ENCODE measurements at places on chromosomes 1 and 21.

- peak overlapping the region; percentile 94 for H3K27ac ChIP-seq
- H3K36me3 ChIP-seq, result no peaks in the 10 kb centered on the region
- peak; percentile 90 for DNase-seq
- H3K4me3 ChIP-seq, result peak overlapping the region; percentile 90
These were observed 382 bp upstream of the RASAL2 start for GRCh38 chr1:178093494-178093950.

- H3K36me3 ChIP-seq, result peaks cover 54% of the 10 kb centered on the region
- no peaks in the 10 kb centered on the region for H3K4me1 ChIP-seq
- H3K27ac ChIP-seq, result peak overlapping the region; percentile 64
- no peak for DNase-seq
These were observed 22.7 kb upstream of the SFT2D2 start for GRCh38 chr1:168202941-168203654.

- H3K36me3 ChIP-seq, result no peaks in the 10 kb centered on the region
- peaks cover 13% of the 10 kb centered on the region for H3K27me3 ChIP-seq
- H3K27ac ChIP-seq, result peak overlapping the region; percentile 57
- H3K4me3 ChIP-seq, result no peak overlapping the region
These were observed 45.5 kb upstream of the PRRX1 start for GRCh38 chr1:170618421-170618820.

DNA sequence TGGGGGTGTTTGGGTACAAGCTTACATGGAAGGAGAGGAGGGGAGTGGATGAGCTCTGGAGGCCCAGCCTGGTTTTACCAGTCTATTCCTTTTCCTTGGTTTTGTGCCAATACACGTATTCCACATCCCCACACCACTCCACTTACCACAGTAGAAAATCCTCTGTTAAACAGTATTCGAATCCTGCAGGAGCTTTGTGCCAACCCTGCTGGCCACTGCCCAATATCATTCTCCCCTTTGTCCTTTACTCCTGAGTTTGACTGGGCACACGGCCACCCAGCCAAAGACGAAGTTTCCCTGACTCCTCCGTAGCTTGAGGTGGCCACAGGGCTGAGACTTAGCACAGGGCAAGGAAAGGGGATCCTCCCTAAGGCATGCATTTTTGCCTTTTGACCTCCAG lies 61.6 kb downstream of the TMCO4 start:
- peaks cover 39% of the 10 kb centered on the region for H3K27me3 ChIP-seq
- no peak for DNase-seq
- no peak overlapping the region for H3K4me3 ChIP-seq
- H3K4me1 ChIP-seq, result no peaks in the 10 kb centered on the region

DNA sequence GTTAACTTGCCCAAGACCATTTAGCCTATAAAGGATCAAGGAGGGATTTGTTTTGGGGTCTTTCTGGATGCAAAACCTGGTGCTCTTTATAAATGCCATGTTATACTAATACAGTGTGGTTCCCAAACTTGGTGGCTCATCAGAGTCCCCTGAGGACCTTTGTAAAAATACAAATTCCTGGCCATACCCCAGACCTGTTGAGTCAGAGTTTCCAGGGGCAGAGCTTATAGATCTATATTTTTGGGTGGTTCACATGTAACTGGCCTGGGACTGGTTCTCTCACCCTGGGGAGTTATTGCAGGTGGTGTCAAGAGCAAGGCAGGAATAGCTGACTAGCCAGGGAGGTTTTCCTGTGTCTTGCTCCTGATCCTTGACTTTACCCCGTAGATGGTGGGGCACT lies 136.9 kb upstream of the HNRNPU start:
- H3K36me3 ChIP-seq, result peaks cover 25% of the 10 kb centered on the region
- H3K27ac ChIP-seq, result peak overlapping the region; percentile 35
- DNase-seq, result no peak
- H3K4me3 ChIP-seq, result no peak overlapping the region
- H3K4me1 ChIP-seq, result peaks cover 9% of the 10 kb centered on the region

- peaks cover 33% of the 10 kb centered on the region for H3K4me1 ChIP-seq
- H3K27me3 ChIP-seq, result no peaks in the 10 kb centered on the region
- no peak for DNase-seq
These were observed 99.7 kb downstream of the PHTF1 start for GRCh38 chr1:113659556-113659955.

GRCh38 chr1:233143241-233143640 lies 152.3 kb downstream of the PCNX2 start:
- H3K4me1 ChIP-seq, result no peaks in the 10 kb centered on the region
- DNase-seq, result no peak
- peaks cover 4% of the 10 kb centered on the region for H3K27me3 ChIP-seq
- H3K27ac ChIP-seq, result no peak overlapping the region

GRCh38 chr1:27109103-27109822 lies 45.7 kb downstream of the SLC9A1 start:
- H3K36me3 ChIP-seq, result peaks cover 10% of the 10 kb centered on the region
- H3K27ac ChIP-seq, result no peak overlapping the region
- H3K4me3 ChIP-seq, result no peak overlapping the region
- peaks cover 3% of the 10 kb centered on the region for H3K27me3 ChIP-seq
- DNase-seq, result peak; percentile 35

- peak overlapping the region; percentile 64 for H3K27ac ChIP-seq
- no peak overlapping the region for H3K4me3 ChIP-seq
- H3K36me3 ChIP-seq, result peaks cover 53% of the 10 kb centered on the region
- H3K4me1 ChIP-seq, result peaks cover 43% of the 10 kb centered on the region
These were observed 16.3 kb downstream of the LRRC71 start for GRCh38 chr1:156936721-156937220.

DNA sequence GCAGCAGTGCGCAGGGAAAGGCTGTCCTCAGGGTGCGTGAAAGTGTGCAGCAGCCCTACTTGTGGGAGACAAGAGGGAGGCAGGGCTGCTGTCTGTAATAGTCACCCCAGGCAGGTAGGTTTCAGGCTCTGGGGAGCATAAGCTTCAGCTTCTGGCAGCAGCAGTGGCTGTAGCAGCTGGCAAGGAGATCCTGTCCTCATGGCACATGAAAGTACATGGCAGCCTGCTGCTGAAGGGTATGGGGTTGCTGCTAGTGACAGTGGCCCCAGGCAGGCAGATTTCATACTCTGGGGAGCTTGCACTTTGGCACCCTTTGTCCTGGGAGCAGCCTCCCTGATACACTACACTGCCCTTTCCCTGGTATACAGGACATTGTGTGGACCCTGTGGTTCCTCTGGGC lies 26.3 kb downstream of the KIAA0319L start:
- peaks cover 8% of the 10 kb centered on the region for H3K27me3 ChIP-seq
- no peaks in the 10 kb centered on the region for H3K4me1 ChIP-seq
- no peak for DNase-seq
- no peak overlapping the region for H3K27ac ChIP-seq
- no peak overlapping the region for H3K4me3 ChIP-seq

GRCh38 chr1:226062558-226063223 lies at the start of gene H3-3A:
Gene H3-3A (plus strand): TSS chr1:226062716. CDS start chr1:226064352, 1,636 bp downstream.
- peak within 1 kb of the TSS; percentile 100 for H3K4me3 ChIP-seq
- H3K27ac ChIP-seq, result peak within 1 kb of the TSS; percentile 100
- no peaks in the 10 kb centered on the region for H3K27me3 ChIP-seq
- H3K36me3 ChIP-seq, result peaks cover 54% of the 10 kb centered on the region
- peaks cover 43% of the 10 kb centered on the region for H3K4me1 ChIP-seq

DNA sequence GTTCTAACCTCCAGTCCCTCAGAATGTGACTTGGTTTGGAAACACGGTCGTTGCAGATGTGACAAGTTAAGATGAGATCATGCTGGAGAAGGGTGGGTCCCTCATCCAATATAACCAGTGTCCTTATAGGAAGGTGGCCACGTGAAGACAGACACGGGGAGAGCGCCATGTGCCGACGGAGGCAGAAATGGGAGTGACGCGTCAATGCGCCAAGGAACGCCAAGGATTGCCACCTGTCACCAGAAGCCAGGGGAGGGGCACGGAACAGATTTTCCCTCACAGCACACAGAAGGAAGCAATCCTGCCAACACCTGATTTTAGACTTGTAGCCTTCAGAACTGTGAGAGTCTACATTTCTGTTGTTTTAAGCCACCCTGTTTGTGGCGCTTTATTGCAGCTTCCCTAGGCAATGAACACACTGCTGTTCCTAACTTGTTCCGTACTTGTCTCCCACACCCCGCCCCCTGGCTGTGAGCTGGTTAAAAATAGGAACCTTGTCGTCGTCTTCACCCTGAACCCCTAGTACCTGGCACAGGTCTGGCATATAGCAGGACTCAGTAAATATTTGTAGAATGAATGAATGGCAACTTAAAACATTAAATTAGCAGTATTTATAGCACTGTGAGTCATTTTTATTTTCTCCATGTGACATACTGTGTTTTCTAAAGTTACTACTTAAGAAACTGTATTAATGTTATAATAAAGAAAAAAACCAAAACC lies 14.2 kb downstream of the RIMS3 start:
- no peaks in the 10 kb centered on the region for H3K27me3 ChIP-seq
- H3K4me3 ChIP-seq, result no peak overlapping the region
- H3K36me3 ChIP-seq, result no peaks in the 10 kb centered on the region
- no peak overlapping the region for H3K27ac ChIP-seq
- peaks cover 19% of the 10 kb centered on the region for H3K4me1 ChIP-seq
- DNase-seq, result no peak

DNA sequence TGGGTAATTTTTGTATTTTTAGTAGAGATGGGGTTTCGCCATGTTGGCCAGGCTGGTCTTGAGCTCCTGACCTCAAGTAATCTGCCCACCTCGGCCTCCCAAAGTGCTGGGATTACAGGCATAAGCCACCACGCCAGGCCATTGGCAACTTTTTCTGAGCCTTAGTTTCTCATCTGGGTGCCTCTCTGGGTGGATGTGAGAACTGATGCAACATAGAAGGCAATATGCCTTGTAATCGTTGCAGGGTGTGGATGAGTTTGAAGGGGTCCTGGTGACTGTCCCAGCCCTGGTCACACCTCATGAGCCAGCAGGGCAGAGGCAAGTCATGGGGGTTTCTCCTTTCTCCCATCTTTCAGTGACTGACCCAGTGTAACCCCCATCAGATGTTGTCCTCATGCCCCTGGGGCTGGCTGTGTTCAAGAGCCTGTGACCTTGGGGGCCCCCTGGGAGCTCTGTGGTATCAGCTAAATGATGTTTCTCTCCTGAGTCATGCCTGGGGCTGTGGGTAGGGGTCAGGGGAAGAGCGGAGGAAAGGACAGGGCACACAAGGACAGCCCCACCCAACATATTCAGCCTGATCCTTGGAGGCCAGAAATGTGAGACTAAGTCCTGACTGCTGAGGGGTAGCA lies 3.6 kb downstream of the COL9A2 start:
- H3K4me3 ChIP-seq, result no peak overlapping the region
- peaks cover 43% of the 10 kb centered on the region for H3K27me3 ChIP-seq
- no peak for DNase-seq
- H3K36me3 ChIP-seq, result no peaks in the 10 kb centered on the region

- no peaks in the 10 kb centered on the region for H3K27me3 ChIP-seq
- H3K36me3 ChIP-seq, result no peaks in the 10 kb centered on the region
These were observed 135.5 kb downstream of the PBX1 start for GRCh38 chr1:164694505-164694904.

DNA sequence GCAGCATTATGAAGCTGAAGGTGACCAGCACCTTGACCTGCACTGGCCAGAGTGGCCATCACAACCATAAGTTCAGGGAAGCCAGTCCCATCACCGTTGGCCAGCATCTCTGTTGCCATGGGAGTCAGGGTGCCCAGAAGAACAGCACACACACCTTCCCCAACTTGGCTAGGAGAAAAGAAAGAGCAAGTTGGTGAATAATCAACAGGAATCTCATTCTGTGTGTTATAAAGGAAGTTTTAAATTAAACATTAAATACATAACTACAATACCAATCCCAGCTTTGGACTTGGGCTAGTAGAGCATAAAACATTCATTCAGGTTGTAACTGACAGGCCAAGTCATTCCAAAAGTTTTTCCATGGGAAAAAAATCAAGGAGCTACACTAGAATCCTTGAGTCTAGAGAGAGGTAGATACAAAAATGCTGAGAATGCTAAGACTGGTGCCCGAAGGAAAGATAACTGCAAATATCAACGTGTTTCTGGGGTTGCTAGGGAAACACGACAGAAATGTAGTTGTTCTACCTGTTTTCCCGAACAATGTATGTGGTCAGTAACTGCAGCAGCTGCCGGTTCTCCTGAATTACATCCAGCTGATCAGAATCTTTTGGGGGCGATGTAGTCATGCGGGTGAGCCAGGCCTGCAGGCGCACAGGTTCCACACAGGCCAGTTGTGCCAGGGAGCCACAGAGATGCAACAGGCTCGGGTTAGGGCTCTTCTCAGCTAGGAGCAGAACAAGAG lies 45.6 kb downstream of the UBR4 start:
- DNase-seq, result no peak
- peaks cover 89% of the 10 kb centered on the region for H3K36me3 ChIP-seq
- no peaks in the 10 kb centered on the region for H3K27me3 ChIP-seq
- no peak overlapping the region for H3K4me3 ChIP-seq
- H3K27ac ChIP-seq, result no peak overlapping the region

- peaks cover 64% of the 10 kb centered on the region for H3K36me3 ChIP-seq
- no peak overlapping the region for H3K27ac ChIP-seq
- no peak overlapping the region for H3K4me3 ChIP-seq
- no peaks in the 10 kb centered on the region for H3K4me1 ChIP-seq
- DNase-seq, result no peak
These were observed 29.5 kb downstream of the TUT4 start for GRCh38 chr1:52523376-52523775.

GRCh38 chr1:79874289-79874688 lies 867.8 kb upstream of the ADGRL4 start:
- no peak overlapping the region for H3K27ac ChIP-seq
- DNase-seq, result no peak
- H3K4me3 ChIP-seq, result no peak overlapping the region

- no peaks in the 10 kb centered on the region for H3K27me3 ChIP-seq
- no peak overlapping the region for H3K27ac ChIP-seq
- H3K4me3 ChIP-seq, result no peak overlapping the region
- peak; percentile 50 for DNase-seq
- no peaks in the 10 kb centered on the region for H3K4me1 ChIP-seq
These were observed 330.9 kb downstream of the S1PR1 start for GRCh38 chr1:101567582-101568189.

DNA sequence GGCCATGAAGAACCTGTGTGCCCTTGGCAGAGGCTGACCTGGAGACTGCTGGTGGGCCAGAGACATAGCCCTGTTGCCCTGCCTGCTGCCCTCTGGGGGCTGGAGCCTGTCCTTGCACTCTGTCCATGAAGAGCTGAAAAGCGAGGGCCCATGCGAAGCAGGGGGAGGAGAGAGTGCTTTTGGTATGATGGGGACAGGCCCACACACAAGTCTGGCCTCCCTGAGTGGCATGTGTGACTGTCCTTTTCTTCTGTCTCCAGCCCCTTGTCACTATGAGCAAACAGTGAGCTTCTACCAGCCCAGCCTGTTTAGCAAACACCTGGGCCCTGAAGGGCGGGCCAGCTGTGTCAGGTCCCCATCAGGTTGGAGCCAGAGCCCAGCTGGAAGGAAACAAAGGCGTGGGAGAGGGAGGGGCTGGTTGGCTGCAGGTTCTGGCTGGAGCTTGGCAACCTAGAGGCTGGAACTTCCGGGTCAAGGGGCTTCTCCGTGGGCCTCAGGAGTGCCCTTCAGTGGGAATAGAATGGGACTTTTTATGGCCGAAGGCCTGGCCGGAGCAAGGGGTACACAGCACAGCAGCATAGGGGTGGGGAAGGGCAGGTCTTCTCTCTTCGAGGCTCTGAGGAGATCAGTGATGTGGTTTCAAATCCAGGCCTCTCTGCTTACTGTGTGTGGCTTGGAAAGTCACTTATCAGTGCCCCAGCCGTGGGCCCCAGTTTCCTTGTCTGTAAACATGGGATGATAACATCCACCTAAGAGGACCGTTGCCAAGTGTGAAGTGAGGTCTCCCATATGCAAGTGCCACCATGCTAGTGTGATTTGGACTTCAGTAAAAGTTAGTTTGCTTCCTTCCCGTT lies 14.3 kb downstream of the QSOX1 start:
- peaks cover 4% of the 10 kb centered on the region for H3K36me3 ChIP-seq
- DNase-seq, result peak; percentile 48
- peaks cover 12% of the 10 kb centered on the region for H3K4me1 ChIP-seq

GRCh38 chr1:81760477-81761097 lies 40.1 kb upstream of the ADGRL2 start:
- H3K4me1 ChIP-seq, result no peaks in the 10 kb centered on the region
- H3K36me3 ChIP-seq, result no peaks in the 10 kb centered on the region
- H3K4me3 ChIP-seq, result no peak overlapping the region
- H3K27me3 ChIP-seq, result no peaks in the 10 kb centered on the region
- no peak for DNase-seq
